ENCODE measurements at places on chromosomes 3 and 15.

- DNase-seq, result no peak
These were observed 60.0 kb downstream of the DNASE1L3 start for GRCh38 chr3:58150810-58151199.

- peak; percentile 56 for DNase-seq
These were observed 18.3 kb upstream of the NTRK3 start for GRCh38 chr15:88274553-88275460.

GRCh38 chr3:176905331-176905730, 292.0 kb downstream of the TBL1XR1 start:
- no peak for DNase-seq

- no peak for DNase-seq
These were observed 1.4 kb downstream of the ARL14 start for GRCh38 chr3:160678292-160678842.

- no peak for DNase-seq
These were observed 36.1 kb downstream of the NSMCE3 start for GRCh38 chr15:29233566-29233965.

- DNase-seq, result no peak
These were observed 59.1 kb downstream of the CCNL1 start for GRCh38 chr3:157100608-157101396.
